ENCODE measurements at places on chromosomes 4 and X. TPM values are rescaled to one million over a fixed set of nuclear protein-coding genes. Genes with fewer than 3 reads are reported as not detected.
A peak's percentile ranks its signal among the peaks of the same experiment; 100 is the strongest.

DNA sequence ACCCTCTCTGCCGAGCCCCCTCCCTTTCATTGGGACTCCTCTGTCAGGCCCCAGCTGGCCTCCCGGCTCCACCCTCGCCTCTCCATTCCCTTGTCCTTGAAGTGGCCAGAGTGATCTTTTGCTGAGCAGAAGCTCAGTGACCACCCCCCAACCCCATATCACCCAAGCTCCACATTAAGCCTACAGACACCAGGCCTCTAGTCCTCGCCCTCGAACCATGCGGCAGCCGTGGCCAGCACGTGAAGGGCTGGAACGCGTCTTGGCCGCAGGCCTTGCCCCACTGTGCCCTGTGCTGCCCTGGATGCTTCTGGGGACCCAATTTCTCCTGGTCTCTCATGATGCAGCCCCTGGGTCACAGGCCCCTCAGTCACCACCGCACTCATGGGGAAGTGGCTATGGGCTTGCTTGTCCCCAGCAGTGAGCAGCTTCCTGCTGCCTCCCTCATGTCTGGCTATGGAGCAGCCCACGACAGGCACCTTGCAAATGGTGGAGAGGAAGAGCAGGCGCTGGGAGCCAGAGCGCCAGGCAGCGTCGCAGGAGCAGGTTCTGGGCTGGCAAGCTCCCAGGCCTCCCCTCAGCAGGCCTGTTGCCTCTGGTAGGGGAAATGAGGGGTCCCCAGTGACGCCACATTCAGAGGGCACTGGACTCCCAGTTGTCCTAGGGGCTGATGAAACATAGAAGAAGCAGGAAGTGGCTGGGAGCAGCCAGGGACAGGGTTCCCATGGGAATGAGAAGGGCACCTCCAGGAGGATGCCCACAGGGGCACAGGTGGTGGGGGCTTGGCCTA, 757 bp upstream of the SRPK3 start:
- DNase-seq = peak; percentile 57

DNA sequence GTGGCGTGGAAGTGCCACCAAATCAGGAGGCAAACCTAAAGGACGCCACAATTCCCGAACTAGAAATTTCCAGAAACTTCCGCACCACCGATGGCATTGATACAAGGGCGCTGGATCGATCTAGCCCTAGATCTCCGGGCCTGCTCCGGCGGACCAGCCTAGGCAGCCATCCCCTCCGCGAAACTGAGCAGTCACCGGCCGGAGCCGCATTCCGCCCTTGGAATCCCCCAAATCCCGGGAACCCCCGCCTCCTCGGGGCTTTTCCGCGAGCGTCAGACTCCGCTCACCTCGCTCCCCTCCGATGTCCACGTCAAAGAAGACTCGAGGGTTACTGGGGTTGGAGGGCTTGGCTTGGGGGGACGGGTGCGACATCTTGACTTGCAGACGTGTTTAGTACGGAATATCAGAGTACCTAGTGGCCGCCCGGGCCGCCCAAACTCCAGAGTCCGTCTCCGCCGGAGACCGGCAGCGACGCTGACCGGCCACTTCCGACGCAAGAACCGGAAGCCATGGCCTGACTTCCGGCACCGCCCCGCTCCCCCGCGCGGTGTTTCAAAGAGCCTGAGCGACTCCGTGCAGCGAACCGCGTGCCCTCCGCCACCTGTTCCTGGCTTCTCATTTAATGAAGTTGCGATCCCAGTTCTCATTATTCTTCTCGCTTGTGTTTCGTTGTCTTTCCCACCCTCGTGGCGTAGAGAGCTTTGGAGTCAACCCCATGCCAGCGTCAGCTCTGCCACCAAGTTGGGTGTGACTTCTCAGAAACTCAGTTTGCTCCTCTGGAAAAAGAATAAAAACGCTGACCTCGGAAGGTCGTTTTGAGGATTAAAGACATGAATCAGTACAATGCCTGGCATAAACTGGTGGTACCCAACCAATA, at the start of gene PPID:
Gene PPID (minus strand): TSS at position 480 of the 877 bp plus-strand sequence. CDS start 108 bp downstream, at position 372.
- peak; percentile 89 for DNase-seq

GRCh38 chr4:121950680-121951520, 960 bp downstream of the TRPC3 start:
- DNase-seq = peak; percentile 14

DNA sequence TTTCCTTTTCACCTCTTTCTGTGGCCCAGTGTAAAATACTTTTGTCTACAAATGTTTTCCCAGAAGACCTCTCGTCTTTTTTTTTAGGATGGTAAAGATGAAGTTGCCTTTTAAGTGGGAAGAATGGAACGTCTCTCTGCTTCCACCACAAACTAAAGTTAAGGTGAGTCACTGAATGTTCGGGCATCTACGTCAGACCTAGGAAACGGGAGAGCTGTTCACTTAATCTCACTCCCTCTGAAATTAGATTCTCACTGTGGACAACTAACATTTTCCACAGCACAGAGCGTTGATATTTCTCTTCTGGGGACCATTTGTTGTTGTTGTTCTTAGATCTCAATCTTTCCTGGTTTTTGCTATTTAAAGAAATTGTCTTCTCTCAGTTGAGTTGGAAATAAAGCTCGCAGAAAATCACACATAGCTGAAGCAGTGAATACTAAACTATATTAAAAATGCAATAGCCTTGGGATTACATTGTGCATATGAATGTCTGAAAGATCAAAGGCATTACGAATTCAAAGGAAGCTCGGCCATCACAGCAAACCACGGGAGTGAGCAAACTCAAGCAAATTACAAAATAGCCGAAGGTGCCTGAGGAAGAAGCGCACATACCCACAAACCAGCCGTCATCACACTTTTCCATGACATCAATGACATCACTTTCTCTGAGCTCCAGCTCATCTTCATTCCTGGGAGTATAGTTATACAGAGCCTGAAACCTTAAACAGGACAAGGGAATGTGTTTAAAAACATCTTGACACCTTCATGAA, 53.9 kb upstream of the PDLIM3 start:
- DNase-seq = peak; percentile 50

DNA sequence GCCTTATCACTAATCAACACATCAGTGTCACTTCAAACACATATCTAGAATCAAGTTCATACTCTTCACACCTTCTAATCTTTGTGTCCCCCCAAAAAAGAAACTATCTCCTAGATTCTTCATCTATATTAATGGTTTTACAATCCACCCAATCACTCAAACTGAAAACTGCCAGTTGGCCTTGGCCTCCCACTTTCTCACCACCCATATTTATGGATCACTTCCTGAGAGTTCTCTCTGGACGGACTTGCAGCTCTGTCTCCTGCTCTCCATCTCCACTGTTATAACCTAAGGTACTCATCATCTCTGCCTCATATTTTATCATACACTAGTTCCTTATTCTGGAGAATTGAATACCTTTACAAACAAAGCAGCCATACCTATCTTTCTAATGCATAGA, 106.1 kb upstream of the ATOH1 start:
- no peak for DNase-seq

DNA sequence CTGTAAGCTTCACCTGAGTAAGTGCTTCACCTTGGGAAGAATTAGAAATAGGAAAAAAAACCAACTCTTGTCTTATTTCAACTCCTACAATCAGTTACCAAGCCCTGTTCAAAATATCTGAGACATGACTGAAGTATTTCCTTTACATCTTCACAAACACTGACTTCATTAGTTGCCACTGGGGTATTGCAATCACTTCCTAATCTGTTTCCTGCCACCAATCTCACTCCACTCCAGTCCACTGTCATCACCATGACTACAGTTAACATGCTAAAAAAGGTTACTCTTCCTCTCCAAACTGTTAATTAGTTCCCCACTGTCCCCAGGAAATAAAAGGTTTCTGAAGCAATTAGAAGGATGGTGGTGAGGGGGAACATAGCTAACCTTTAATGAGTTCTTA, 3.3 kb upstream of the SUPT20HL1 start:
- no peak for DNase-seq

Gene LRRC66
- total RNA-seq = 0.94 TPM

Gene UNC5C
- total RNA-seq = 0.35 TPM

Gene GABRA4
- total RNA-seq = not detected

All from myocyte (in vitro differentiated cells).